ENCODE measurements at places on chromosomes 4 and X.

GRCh38 chr4:23728393-23728792, 161.5 kb downstream of the PPARGC1A start:
- peak; percentile 62 for DNase-seq

DNA sequence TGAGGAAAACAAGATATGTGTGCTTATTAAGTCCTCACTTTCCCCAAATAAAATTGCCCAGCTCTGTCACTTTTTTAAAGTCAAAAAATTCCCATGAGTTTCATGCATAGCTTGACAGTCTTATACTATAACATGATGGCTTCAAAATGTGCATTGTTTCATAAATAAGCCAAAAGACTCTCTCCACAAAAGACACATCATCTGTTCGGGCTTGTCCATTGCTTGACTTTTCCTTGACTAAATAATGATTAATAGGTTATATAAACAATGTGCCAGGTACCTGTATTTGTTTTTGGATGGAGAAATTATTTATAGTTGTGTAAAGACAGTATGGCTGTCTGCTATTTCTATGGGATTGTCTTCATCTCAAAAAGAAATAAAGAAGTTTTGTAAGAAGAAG, 329.2 kb upstream of the KLF3 start:
- no peak for DNase-seq

GRCh38 chrX:97787849-97788248, 904.1 kb downstream of the RPA4 start:
- no peak for DNase-seq

GRCh38 chr4:11566444-11567022, 137.8 kb upstream of the HS3ST1 start:
- DNase-seq: peak; percentile 34

- DNase-seq: no peak
These were observed 11.4 kb upstream of the SLC39A8 start for GRCh38 chr4:102356562-102357202.

DNA sequence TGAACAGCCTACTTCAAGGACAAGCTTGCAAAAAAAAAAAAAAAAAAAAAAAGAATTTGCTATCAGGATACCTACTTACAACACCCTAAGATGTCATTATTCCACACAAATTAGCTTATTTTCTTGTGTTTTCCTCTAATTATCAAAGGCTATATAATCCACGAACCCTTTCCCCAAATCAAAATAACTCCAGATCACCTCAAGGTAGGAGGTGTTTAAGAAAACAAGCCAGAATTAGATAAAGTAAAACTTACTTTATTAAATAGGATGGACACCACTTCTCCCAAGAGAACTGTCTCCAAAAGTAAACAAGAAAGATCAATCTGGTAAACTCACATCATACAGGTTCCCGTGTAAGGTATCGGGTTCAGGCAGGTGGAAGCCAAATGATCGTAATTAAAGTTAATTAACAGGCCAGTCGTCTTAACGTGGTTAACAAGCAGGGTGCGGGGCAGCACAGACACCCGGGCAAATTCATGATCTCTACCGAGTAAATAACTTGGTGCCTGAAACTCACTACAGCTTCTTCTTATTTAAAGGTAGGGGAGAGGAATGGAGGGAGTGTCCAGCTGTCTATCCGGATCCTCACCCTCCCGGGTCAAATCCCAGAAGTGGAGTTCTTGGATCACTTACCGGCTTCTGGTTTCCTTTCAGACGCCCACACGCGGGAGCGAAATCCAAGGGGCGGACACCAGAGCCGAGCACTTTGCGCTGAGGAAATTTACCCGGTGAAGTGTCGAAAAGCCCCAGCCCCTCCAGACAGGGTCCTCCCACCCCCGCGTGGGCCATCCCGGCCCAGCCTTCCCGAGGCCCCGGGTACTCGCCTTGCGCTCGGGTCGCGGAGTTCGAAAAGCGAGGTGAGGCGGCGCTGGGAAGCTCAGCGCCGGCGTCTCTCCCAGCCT, 708 bp downstream of the ARAP2 start:
- DNase-seq: peak; percentile 32

- no peak for DNase-seq
These were observed 56.8 kb downstream of the SPANXN4 start for GRCh38 chrX:143082537-143082936.

DNA sequence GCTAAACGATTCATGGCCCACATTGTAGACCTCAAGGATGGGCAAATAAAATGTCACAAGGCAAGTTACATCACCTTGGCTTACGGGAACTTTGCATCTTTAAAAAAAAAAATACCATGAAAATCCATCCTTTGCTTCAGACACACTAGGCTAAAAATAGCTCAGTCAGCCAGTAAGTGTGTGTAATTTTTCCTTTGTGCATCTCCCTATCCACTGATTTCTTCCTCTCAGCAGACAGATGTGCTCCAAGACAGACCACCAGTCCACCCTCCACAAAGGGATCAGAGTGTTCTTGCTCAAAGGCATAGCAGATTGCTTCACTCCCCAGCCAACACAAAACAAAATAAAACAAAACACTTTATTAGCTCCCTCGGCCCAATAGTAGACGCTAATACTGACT, 14.6 kb downstream of the LDB2 start:
- DNase-seq: no peak

- DNase-seq: no peak
These were observed 41.2 kb downstream of the LAS1L start for GRCh38 chrX:65493431-65493830.

DNA sequence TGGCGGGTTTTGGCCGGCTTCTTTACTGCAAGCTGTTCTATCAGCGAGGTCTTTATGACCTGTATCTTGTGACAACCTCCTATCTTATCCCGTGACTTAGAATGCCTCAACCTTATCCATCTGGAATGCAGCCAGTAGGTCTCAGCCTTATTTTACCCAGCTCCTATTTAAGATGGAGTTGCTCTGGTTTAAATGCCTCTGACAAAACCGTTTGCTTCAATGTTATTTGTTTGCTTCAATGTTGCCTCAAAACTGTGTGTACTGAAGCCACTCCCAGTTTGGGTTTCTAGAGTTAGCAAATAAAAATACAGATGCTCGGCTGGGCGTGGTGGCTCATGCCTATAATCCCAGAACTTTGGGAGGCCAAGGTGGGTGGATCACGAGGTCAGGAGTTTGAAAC, 51.6 kb downstream of the ZNF518B start:
- no peak for DNase-seq

GRCh38 chr4:123446865-123447474, 50.4 kb downstream of the SPRY1 start:
- DNase-seq: no peak

DNA sequence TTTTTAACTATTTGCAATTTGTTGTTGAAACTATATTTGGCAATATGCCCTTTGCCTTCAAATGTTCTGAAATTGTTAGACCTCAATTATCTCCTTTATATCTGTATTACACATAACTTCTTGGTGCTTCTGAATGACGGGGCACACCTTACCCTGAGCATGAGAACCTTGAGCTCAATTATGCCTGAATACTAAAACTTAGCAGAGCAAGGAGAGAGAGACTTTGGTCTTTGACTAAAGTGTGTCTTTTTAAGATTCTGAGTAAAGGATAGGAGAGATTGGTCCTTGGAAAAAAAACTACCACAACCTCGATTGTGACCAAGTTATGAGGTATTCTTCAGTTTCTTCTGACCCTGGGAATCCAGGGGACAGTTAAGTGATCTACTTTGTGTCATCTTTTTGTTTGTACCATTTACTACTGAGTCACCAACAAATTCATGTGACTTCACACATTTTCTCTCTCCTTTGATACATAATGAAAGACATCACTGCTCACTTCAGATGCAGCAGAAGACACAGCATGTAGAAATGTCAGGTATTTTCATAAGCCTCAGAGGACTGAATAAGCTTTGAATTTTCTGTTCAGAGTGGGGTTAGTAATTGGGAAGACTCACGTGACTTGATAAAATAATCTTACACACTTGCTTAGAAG, 51.4 kb downstream of the PTTG2 start:
- no peak for DNase-seq

DNA sequence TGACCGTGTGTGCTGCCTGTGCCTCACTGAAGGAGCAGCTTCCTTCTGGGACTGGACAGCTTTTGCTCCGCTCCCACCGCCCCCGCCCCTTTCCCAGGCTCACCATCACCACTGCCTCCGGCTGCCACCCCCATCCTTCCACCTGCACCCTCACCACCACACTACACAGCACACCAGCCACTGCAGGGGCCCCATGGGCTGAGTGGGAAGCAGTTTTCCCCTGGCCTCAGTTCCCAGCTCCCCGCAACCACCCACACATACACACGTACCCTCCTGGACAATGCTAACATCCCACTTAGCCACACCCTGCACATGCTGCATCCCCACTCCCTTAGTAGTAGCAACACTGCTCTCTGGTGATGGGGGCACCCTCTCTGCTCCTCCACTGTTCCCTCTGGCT, 29.6 kb upstream of the COX18 start:
- DNase-seq: no peak

DNA sequence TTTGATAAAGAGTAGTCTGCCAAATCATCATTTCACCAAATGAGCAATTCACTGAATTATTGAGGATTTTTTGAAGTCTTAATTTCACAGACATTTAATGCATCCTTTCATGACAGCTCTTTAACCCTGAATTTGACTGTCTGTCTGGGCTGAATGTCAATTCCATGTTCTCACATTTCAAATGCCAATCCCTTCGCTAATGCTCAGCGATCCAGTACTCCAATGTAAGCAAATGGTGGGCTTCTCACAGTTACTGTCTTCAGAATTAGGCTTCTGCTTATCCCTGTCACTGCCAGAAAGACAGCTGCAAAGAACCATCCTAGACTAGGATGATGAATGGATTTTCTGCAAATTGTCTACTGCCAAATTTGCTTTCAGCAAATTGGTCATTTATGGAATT, 36.2 kb upstream of the USP38 start:
- no peak for DNase-seq

DNA sequence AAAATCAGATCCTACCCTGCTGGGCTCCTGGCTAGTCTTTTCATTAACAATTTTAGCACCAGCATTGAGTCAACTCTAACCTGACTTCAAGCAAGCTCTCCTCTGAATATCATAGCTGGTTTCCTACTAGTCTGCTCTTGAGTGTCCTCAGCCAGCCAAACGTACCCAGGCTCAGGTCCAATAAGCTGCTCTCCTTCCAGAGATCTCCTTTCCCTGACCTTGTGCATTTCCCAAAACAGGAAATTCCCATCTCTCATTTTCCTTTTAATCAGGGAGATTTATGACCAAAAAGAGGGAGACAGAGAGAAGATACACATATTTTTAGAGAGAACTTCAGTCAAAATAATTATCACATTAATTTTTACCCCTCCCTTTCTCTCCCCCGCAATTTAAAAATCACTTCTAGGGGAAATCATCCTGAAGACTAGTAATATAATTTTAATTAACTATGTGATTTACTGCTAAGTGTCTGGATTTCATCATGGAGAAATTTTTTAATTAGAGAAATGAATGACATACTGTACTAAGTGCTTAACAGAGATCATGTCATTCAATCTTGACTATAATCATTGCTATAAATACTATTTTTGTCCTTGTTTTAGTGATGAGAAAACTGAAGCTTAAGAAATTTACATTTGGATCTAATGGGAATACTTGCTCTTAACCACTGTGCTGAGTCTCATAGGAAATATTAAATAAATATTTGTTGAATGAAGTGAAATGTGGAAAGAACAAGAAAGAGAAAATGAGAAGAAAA, 421.7 kb upstream of the INTU start:
- DNase-seq: no peak

DNA sequence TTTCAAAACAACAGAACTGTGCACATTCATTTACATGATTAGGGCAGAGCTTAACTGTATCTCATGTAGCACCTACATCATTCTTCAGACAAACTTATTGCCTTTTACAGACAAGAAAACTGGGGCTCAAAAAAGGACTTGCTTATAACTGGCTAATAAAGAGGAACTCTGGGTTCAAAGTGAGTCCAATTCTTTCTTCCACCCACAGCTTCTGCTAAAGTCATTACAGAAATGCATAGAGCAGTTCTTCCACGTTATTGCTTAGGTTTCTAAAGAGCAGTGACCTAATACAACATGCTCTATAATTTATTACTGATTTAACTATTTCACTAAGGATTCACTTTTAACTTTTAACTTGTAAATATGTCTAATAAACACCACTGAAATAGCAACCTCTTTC, 60.6 kb downstream of the ELOVL6 start:
- no peak for DNase-seq

GRCh38 chrX:155071694-155072280, 479 bp downstream of the BRCC3 start:
- DNase-seq: no peak

GRCh38 chr4:12118651-12119213, 690.0 kb upstream of the HS3ST1 start:
- DNase-seq: no peak

DNA sequence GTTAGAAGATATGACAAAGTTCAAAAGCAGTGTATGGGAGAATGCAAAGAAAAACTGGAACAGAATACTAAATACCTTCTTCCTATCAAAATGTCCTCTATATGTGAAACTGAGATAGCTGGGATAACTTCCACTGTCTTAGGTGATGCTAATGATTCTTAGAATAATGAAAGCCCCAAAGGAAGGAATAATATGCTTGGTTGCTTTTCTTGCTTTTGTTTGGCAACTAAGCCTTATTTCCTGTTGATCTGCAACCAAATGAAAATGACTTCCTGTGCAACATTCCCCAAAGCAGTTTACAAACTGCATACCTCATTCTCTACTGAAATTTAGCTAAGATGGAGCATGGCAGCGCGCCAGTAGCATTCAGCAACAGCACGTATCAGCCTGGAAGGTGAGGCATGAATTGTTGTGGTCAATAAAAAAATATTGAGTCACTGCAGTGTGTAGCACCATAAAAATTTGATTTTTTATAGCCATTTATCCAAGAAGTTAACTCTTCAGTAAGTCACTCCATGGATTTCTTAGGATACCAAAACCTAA, 18.7 kb downstream of the NDNF start:
- peak; percentile 33 for DNase-seq

DNA sequence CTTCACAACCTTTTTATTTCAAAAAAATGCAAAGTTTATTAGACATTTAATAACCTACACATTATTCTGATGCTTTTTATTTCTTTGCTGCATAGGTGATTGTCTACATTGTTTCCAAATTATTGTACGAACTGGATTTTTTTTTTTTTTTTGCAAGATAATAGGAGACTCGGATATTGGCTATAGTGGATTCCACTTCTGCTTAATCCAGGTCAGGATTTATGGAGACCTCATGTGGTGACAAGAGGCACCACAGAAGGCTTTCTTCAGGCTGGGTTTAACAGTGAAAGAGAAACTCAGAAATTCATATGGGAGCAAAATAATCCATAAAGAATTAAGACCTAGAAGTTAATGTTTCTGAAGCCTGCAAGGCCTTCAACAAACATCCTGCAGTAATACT, 2.4 kb upstream of the SLIT2 start:
- DNase-seq: peak; percentile 69

GRCh38 chr4:14434483-14434882, 567.8 kb upstream of the CPEB2 start:
- DNase-seq: peak; percentile 4

DNA sequence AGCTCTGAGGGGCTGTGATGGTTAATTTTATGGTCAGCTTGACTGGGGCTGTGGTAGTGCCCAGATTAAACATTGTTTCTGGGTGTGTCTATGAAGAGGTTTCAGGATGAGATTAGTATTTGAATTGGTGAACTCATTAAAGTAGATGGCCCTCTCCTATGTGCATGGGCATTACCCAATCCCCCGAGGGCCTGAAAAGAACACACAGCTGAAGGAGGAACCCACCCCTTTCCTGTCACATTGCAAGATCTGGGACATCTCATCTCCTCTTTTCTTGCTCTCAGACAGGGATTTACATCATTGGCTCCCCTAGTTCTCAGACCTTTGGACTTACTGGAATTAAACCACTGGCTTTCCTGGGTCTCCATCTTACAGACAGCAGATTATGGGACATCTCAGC, 29.4 kb upstream of the NDP start:
- no peak for DNase-seq

- DNase-seq: no peak
These were observed 356.7 kb upstream of the GATB start for GRCh38 chr4:152117520-152117919.

Measured in iris pigment epithelial cell (primary cell).